ENCODE measurements at places on chromosomes 16 and 17.

- DNase-seq, result no peak
These were observed 510.6 kb downstream of the CDH13 start for GRCh38 chr16:83137326-83137781.

- DNase-seq, result no peak
These were observed 66.8 kb downstream of the CDRT15 start for GRCh38 chr17:14169901-14170300.

DNA sequence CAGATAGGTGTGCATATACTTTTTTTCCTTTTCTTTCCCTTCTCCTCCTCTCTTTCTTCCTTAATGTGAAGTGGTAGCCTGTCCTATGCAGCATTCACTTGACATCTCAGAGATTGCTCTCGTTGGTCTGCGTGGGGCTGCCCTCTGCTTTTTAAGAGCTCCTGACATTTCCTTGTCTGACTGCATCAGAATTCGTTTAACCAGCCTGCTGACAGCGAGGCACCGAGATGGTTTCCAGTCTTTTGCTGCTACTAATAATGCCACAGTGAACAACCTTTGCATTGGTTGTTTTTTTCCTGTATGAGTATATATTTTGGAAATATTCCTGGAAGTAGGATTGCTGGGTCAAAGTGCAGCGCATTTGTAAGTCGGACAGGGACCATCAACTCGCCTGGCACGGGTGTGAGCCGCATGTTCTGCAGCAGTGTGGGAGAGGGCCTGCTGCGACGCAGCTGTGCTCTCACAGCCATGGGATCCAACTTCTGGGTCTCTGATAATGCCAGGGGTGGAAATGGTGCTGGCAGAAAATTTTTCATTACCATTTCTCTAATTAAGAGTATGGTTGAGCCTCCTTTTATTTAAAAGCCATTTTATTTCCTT, 154.3 kb downstream of the SNX29 start:
- DNase-seq, result no peak

DNA sequence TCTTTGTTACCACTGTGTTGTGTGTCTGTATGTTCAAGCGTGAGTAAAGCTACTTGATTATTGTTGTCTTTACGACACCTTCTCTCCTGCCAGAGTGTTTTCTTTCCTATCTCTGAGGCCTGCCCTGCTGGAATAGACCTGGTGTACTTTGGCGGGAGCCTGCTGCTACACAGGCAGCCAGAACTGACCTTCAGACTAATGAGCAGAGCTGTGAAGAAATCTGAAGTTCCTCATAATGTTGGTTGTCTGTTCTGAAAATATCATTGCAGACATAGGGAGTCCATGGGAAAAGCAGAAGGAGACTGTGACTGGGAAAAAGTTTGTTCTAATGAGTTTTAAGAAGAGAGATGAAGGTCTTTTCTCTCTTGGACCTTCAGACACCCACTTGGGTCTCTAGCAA, 9.8 kb downstream of the RHOT1 start:
- no peak for DNase-seq

GRCh38 chr17:29215717-29216116, 30.9 kb upstream of the CRYBA1 start:
- no peak for DNase-seq

DNA sequence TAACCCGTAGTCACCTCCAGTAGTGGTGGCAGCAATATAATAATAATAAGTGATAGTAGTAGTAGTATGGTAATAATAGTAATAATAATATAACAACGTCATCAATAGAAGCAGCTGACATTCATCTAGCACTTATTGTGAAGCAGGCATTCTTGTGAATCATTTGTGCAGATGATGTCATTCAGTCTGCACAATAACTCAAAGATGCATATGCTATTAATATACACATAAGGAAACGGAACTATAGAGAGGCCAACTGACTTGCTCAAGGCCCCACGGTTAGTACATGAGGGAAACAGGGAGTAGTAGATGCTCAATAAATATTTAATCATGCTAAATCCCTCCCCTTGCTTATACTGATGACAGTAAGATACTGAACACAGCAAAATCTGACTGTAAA, 35.4 kb upstream of the GAN start:
- DNase-seq, result no peak

GRCh38 chr17:9268546-9268945, 247.2 kb downstream of the NTN1 start:
- no peak for DNase-seq

- DNase-seq, result no peak
These were observed 28.2 kb upstream of the PSMD7 start for GRCh38 chr16:74268372-74268782.

GRCh38 chr16:75579281-75579834, 13.2 kb downstream of the GABARAPL2 start:
- DNase-seq, result no peak

DNA sequence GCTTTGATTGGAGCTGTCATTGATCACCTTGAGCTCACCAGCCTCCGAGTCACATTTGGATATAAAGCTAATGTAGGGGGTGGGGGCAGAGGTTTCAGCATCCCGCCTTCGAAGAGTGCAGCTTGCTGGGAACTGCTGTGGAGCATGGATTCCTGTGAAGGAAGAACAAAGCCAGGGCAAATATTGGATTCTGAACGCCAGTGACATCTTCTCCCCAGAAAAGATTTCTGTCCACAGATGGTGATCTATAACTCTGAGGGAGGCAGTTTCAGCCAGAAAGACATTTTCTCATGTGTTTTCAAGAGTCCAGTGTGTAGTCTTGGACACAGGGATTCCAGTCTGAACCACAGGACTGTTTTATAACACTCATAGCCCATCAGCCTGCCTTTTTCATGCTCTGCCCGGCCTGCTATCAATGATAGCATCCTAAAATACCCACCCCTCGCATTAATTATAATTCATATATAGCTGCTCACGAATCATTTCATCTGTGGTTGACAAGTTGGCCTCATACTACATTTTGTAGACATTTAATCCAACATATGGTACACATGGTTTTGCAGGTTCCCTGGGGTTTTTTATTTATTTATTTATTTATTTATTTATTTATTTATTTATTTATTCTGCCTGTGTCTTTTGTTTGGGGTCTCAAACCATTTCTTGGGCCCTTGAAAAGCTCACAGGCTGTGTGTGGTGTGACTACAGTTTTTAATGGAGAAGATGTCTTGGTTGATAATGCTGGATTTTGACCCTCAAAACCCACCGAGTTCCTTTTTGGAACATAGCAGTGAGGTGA, 47.1 kb upstream of the SALL1 start:
- no peak for DNase-seq

GRCh38 chr17:74432766-74433391, 991 bp downstream of the GPRC5C start:
- DNase-seq, result no peak
